ENCODE measurements at places on chromosomes 5 and 9. TPM values are rescaled to one million over a fixed set of nuclear protein-coding genes. Genes with fewer than 3 reads are reported as not detected.

Gene FLT4
- 3.8 TPM for total RNA-seq

Gene PLAA
- 28.8 TPM for total RNA-seq

Gene PCDHB7
- 8.9 TPM for total RNA-seq

Gene DNAJA1
- 181 TPM for total RNA-seq

Gene RHOBTB3
- total RNA-seq = 119 TPM

Gene PCDH1
- 37.8 TPM for total RNA-seq

Gene ANKRD20A1
- 37.1 TPM for total RNA-seq

Gene OLFM1
- total RNA-seq = 171 TPM

Gene GRM6
- not detected for total RNA-seq

Gene AMACR
- 19.0 TPM for total RNA-seq

Gene LPAR1
- 209 TPM for total RNA-seq

Gene PRRT1B
- total RNA-seq = not detected

Gene CDX1
- total RNA-seq = not detected

Gene TSSK1B
- total RNA-seq = not detected

Gene MYORG
- total RNA-seq = 25.4 TPM

Gene SLC27A6
- 12.0 TPM for total RNA-seq

Gene SLC46A2
- not detected for total RNA-seq

Gene LOX
- 1.0 TPM for total RNA-seq

Gene PCDHB6
- total RNA-seq = 6.2 TPM

Gene EIF4EBP3
- 16.5 TPM for total RNA-seq

Gene OR13C9
- total RNA-seq = not detected

Gene IL9
- not detected for total RNA-seq

Gene IL31RA
- not detected for total RNA-seq

Gene PCDHGA4
- total RNA-seq = 8.6 TPM

Gene PAEP
- total RNA-seq = not detected

Gene MARCHF11
- 4.5 TPM for total RNA-seq

Gene AMBP
- total RNA-seq = not detected

Gene JAK2
- 23.0 TPM for total RNA-seq
